ENCODE measurements at places on chromosomes 4 and X. TPM values are rescaled to one million over a fixed set of nuclear protein-coding genes. Genes with fewer than 3 reads are reported as not detected.

The IL2RG gene
- total RNA-seq = 155 TPM

- H3K27ac ChIP-seq = peak overlapping the region; percentile 84
- DNase-seq = no peak
- no peaks in the 10 kb centered on the region for H3K27me3 ChIP-seq
These were observed 317 bp downstream of the CMC4 start for GRCh38 chrX:155070663-155070974.

GRCh38 chr4:36164900-36165630 is 79.2 kb downstream of the ARAP2 start:
- DNase-seq = no peak
- no peaks in the 10 kb centered on the region for H3K36me3 ChIP-seq
- no peaks in the 10 kb centered on the region for H3K27me3 ChIP-seq
- no peak overlapping the region for H3K4me3 ChIP-seq

- no peak for DNase-seq
- no peaks in the 10 kb centered on the region for H3K36me3 ChIP-seq
- no peak overlapping the region for H3K4me3 ChIP-seq
- H3K27ac ChIP-seq = peak overlapping the region; percentile 57
- no peaks in the 10 kb centered on the region for H3K27me3 ChIP-seq
These were observed 161.6 kb downstream of the SMIM20 start for GRCh38 chr4:26075583-26075982.

- H3K27ac ChIP-seq = no peak overlapping the region
- no peaks in the 10 kb centered on the region for H3K27me3 ChIP-seq
- H3K36me3 ChIP-seq = no peaks in the 10 kb centered on the region
- DNase-seq = no peak
These were observed 333.2 kb upstream of the ATOH1 start for GRCh38 chr4:93495346-93495745.

DNA sequence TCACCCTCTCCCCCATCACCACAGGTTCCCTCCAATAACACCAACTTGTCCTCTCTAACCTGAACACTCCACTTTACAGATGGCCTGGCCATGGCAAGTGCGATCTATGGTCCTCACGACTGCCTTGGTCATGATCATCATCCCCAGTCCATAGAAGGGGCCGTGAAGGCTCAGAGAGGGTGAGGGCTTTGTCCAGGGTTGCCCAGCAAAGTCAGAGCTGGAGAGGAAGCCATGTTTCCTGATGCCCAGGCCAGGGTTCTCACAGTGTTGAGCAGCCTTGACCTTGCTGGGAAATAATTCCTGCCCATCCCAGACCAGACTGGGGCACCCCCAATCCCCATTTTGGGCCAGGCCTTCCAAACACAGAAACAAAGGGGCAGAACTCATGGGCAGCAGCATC is 42.9 kb upstream of the MAN2B2 start:
- no peak for DNase-seq
- no peaks in the 10 kb centered on the region for H3K36me3 ChIP-seq
- H3K4me1 ChIP-seq = no peaks in the 10 kb centered on the region
- no peak overlapping the region for H3K27ac ChIP-seq
- no peaks in the 10 kb centered on the region for H3K27me3 ChIP-seq
- H3K4me3 ChIP-seq = no peak overlapping the region

DNA sequence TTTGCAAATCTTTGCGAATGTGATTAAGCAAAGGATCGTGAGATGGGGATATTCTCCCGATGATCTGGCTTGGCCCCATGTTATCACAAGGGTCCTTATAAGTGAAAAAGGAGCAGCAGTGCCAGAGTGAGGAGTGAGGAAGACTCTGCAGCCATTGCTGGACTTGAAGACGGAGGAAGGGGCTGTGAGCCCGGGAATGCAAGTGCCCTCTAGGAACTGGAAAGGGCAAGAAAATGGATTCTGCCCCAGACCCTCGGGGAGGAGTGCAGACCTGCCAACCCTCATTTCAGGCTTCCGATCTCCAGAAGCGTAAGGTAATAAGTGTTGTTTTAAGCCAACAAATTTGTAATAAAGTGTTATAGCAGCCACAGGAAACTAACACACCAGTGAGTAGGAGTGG is 76.3 kb downstream of the EVC start:
- no peak overlapping the region for H3K4me3 ChIP-seq
- DNase-seq = no peak
- peaks cover 5% of the 10 kb centered on the region for H3K36me3 ChIP-seq
- no peak overlapping the region for H3K27ac ChIP-seq
- H3K27me3 ChIP-seq = no peaks in the 10 kb centered on the region

DNA sequence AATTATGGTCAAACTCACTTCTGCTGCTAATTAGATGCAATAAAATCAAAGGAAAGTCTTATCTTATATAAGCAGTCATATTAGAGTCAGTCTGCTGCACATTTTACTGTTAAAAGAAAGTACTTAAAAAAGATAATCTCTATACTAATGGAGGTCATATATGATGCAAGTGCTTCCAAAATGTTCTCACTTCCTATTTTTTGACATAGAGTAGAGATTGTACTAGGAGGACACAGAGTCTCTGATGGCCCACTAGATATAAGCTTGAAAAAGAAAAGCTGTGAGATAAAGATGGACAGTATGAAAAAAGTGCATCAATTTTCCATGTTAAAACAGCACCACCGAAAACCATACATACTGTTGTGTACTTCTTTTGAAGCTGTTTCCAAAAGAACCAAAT is 196.9 kb downstream of the KLHL13 start:
- no peaks in the 10 kb centered on the region for H3K27me3 ChIP-seq
- no peaks in the 10 kb centered on the region for H3K4me1 ChIP-seq
- no peaks in the 10 kb centered on the region for H3K36me3 ChIP-seq

DNA sequence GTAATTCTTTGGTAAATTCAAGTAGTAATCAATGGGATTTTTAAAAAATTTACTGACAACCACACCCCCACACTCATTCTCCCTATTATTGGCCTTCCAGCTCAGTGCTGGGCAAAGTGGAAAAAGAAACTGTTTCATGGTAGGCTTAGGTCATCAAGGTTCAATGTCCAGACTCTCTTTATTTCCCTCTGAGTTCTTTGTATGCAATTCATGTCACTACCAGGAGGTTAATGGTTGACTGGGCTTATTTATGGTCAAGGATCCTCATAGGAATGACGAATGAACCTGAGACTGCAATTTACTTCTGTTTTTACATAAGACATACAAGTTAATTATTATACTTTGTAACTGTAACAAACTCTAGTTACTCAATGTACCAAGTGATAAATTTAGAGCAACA is 403.2 kb downstream of the KLHL13 start:
- no peaks in the 10 kb centered on the region for H3K4me1 ChIP-seq
- H3K27ac ChIP-seq = no peak overlapping the region
- no peak for DNase-seq
- no peaks in the 10 kb centered on the region for H3K36me3 ChIP-seq
- no peak overlapping the region for H3K4me3 ChIP-seq

GRCh38 chr4:3866813-3867129 is 100.6 kb downstream of the ADRA2C start:
- no peak for DNase-seq
- H3K4me1 ChIP-seq = no peaks in the 10 kb centered on the region
- H3K36me3 ChIP-seq = no peaks in the 10 kb centered on the region
- no peak overlapping the region for H3K27ac ChIP-seq
- H3K4me3 ChIP-seq = no peak overlapping the region
- H3K27me3 ChIP-seq = no peaks in the 10 kb centered on the region

DNA sequence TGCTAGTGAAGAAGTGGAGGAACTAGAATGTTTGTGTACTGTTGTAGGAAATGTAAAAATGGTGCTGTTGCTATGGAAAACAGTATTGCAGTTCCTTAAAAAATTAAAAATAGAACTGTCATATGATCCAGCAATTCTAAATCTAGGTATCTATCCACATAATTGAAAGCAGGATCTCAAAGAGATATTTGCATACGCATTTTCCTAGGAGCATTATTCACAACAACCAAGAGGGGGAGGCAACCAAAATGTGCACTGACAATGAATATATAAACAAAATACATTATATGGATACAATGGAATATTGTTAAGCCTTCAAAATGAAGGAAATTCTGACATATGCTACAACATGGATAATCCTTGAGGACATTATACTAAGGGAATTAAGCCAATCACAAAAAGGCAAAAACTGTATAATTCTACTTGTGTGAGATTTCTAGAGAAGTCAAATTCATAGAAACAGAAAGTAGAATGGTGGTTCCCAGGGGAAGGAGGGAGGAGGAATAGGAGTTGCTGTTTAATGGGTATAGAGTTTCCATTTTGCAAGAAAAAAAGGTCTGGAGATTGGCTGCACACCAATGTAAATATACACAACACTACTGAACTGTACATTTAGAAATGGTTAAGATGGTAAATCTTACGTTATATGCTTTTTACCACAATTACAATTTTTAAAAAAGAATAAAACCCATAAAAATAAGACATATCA is 35.6 kb upstream of the KCNE5 start:
- peaks cover 15% of the 10 kb centered on the region for H3K36me3 ChIP-seq
- no peak overlapping the region for H3K4me3 ChIP-seq
- no peaks in the 10 kb centered on the region for H3K4me1 ChIP-seq
- H3K27me3 ChIP-seq = no peaks in the 10 kb centered on the region
- no peak for DNase-seq
- no peak overlapping the region for H3K27ac ChIP-seq

GRCh38 chr4:122252584-122252983 is 100.5 kb downstream of the BLTP1 start:
- H3K27ac ChIP-seq = no peak overlapping the region
- no peaks in the 10 kb centered on the region for H3K4me1 ChIP-seq
- DNase-seq = no peak

- H3K27ac ChIP-seq = no peak overlapping the region
- H3K4me3 ChIP-seq = no peak overlapping the region
- no peak for DNase-seq
- no peaks in the 10 kb centered on the region for H3K4me1 ChIP-seq
- no peaks in the 10 kb centered on the region for H3K27me3 ChIP-seq
These were observed 68.4 kb downstream of the AR start for GRCh38 chrX:67612231-67612630.

Data from GM12878 (cell line).